ENCODE measurements at places on chromosomes 5 and 9.

- DNase-seq: no peak
Measured at GRCh38 chr9:37668116-37668601, 17.4 kb downstream of the FRMPD1 start.

DNA sequence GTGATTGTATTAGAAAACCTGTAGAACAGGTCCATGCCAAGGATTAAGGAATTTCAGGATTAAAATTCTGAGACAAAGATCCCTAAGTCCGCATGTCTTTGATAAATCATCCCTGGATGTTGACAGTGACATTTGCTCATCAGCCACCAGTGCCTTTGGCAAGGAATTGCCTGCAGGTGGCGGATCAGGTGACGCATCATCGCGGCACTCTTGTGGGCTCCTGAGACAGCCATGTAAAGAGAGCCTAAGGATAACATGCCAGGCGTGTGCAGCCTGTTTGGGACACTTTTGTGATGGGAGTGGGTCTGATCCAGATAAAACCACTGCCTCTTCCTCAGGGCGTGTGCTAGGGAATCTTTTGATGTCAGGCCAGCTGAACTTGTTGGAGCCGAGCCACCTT is 40.6 kb downstream of the ADCY2 start:
- DNase-seq: peak; percentile 4

DNA sequence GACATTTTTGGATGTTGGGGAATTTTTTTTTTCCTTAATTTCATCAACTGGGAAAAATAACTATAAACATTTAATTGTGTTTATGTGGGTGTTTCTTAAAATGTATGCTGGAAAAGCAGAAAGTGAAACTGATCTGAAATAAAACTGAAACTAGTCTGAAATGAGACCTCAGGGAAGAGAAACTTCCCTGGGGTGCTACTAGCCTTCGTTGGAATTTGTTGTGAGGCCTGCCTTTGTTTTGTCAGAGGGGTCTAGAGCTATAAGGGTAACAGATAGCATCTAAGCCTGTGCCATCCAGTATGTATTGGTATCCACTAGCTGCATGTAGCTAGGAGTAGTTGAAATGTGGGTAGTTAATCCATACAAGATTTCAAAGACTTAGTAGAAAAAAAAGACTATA is 10.4 kb downstream of the ZNF618 start:
- DNase-seq: no peak

GRCh38 chr9:129232839-129233591 is 55.0 kb upstream of the IER5L start:
- DNase-seq: no peak

- no peak for DNase-seq
Measured at GRCh38 chr5:91142819-91143218, 240.3 kb downstream of the ARRDC3 start.

DNA sequence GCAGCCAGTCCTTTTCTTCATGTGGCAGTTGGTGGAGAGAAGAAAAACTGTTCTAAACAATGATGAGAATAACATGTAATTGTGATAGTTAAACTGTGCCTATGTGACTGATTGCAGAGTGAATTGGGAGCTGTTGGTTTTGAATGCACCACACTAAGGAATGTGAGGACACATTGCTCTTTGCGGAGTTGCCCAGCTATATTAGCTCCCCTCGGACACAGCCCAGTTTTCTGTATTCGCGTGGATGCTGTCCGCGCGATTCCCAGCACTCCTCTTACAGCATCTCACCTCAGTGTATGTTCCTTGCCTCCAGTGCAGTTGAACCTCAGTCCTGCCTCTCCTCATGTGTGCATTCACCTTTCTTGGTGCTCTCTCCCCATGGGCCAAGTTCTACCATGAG is 32.2 kb downstream of the TGFBI start:
- DNase-seq: no peak

DNA sequence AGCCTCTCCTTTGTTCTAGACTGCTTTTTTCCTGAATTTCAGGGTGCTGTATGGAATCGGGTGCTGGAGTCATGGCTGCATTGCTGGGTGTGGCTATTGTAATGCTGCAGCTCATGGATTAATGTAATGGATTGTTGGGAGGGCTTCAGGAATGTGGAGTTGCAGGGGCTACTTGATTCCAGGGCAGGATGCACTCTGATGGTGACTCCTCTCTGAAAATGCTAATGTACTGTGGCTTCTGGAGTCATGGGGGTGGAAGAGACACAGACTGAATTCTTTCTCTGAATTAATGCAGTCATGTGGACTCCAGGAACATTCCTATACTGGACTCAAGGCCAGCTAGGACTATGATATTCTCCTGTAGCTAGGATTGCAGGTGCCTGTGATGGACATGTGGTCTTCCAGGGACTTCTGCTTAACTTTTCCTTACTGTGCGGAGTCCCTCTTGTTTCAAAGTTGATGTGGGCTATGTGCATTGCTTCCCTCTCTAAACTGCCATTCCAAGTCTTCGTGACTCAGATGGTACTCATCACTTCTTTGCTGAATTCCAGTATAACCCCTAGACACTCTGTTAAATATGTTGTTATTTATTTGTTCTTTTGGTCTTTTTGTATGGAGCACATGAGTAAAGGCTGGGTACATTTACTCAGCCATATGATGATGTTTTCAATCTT is 396.2 kb downstream of the KCTD16 start:
- no peak for DNase-seq

Measured in NCI-H526 (cell line).